ENCODE measurements at places on chromosomes 1 and 21. TPM values are rescaled to one million over a fixed set of nuclear protein-coding genes. Genes with fewer than 3 reads are reported as not detected.

The SGIP1 gene
- not detected for total RNA-seq

The COG2 gene
- 34.5 TPM for total RNA-seq

The CAMSAP2 gene
- total RNA-seq: 129 TPM

The NBPF10 gene
- 1.7 TPM for total RNA-seq

The TRIM17 gene
- 5.3 TPM for total RNA-seq

The KCNE2 gene
- total RNA-seq: not detected

The FHAD1 gene
- 0.14 TPM for total RNA-seq

The CCDC17 gene
- 1.2 TPM for total RNA-seq

The CGN gene
- total RNA-seq: 1.7 TPM

The TDRD10 gene
- not detected for total RNA-seq

The ZBTB8A gene
- 10.6 TPM for total RNA-seq

The NID1 gene
- total RNA-seq: 3.1 TPM

The CDC20 gene
- 1.4 TPM for total RNA-seq

The TESK2 gene
- 3.1 TPM for total RNA-seq

The ZNF683 gene
- not detected for total RNA-seq

The KIF2C gene
- 0.28 TPM for total RNA-seq

The MNDA gene
- not detected for total RNA-seq

The PRXL2B gene
- total RNA-seq: 12.5 TPM

The FCN3 gene
- not detected for total RNA-seq

The SLAMF6 gene
- total RNA-seq: not detected

The C1orf87 gene
- not detected for total RNA-seq

The ALG14 gene
- 2.7 TPM for total RNA-seq

The SLC25A24 gene
- total RNA-seq: 41.7 TPM

The HES3 gene
- total RNA-seq: not detected

The CD1D gene
- total RNA-seq: 1.00 TPM

The DCDC2B gene
- total RNA-seq: not detected

The PGLYRP4 gene
- 4.0 TPM for total RNA-seq

The KRTAP10-6 gene
- not detected for total RNA-seq

The ANGPTL3 gene
- not detected for total RNA-seq

The SH2D1B gene
- total RNA-seq: 0.07 TPM

The MIXL1 gene
- total RNA-seq: not detected

The KTI12 gene
- total RNA-seq: 8.5 TPM

The FMN2 gene
- not detected for total RNA-seq

The LCE3D gene
- total RNA-seq: 35.9 TPM

The ATAD3C gene
- 0.34 TPM for total RNA-seq

The TRIM67 gene
- not detected for total RNA-seq

The ALX3 gene
- not detected for total RNA-seq

The IRF6 gene
- total RNA-seq: 460 TPM

The C4BPA gene
- not detected for total RNA-seq
